Activated CD4-positive, alpha-beta T cell treated with anti-CD3 and anti-CD28 coated beads, Interleukin-2, amount 50 U/mL, for 48 hours (primary cell): ENCODE measurements at places on chromosomes 11 and 22.
A peak's percentile ranks its signal among the peaks of the same experiment; 100 is the strongest.

DNA sequence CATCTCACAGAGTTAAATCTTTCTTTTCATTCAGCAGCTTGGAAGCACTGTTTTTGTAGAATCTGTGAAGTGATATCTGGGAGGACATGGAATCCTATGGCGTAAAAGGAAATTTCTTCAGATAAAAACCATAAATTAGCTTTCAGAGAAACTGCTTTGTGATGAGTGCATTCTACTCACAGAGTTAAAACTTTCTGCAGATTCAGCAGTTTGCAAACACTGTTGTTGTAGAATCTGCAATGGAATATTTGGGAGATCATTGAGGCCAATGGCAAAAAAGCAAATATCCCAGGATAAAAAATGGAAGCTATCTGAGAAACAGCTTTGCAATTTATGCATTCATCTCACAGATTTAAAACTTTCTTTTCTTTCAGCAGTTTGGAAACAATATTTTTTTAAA lies 180.6 kb downstream of the OR4A47 start:
- DNase-seq, result no peak

- DNase-seq, result no peak
Measured at GRCh38 chr11:134065381-134065780, 3.5 kb upstream of the JAM3 start.

GRCh38 chr11:112831969-112832766 lies 129.1 kb upstream of the NCAM1 start:
- DNase-seq, result no peak

DNA sequence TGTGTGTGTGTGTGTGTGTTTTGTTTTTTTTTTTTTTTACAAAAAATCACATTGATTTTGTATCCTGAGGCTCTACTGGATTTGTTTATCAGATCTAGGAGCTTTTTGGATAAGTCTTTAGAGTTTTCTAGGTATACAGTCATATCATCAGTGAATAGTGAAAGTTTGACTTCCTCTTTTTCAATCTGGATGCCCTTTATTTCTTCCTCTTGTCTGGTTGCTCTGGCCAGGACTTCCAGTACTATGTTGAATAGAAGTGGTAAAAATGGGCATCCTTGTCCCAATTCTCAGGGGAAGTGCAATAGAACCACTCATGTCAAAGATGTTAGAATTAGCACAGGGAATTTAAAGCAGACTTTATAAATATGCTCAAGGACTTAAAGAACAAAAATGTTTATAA lies 32.6 kb upstream of the PRDM11 start:
- DNase-seq, result no peak

GRCh38 chr11:65503949-65504673 lies 5.3 kb downstream of the MALAT1 start:
- DNase-seq, result no peak

- DNase-seq, result no peak
Measured at GRCh38 chr11:93623179-93623578, 38.3 kb upstream of the CEP295 start.

- DNase-seq, result no peak
Measured at GRCh38 chr22:37223965-37224551, 11.8 kb upstream of the SSTR3 start.

- DNase-seq, result no peak
Measured at GRCh38 chr11:1750481-1750839, at the start of gene IFITM10. IFITM10 (minus strand) TSS chr11:1750595; CDS start chr11:1750442, 153 bp downstream.

DNA sequence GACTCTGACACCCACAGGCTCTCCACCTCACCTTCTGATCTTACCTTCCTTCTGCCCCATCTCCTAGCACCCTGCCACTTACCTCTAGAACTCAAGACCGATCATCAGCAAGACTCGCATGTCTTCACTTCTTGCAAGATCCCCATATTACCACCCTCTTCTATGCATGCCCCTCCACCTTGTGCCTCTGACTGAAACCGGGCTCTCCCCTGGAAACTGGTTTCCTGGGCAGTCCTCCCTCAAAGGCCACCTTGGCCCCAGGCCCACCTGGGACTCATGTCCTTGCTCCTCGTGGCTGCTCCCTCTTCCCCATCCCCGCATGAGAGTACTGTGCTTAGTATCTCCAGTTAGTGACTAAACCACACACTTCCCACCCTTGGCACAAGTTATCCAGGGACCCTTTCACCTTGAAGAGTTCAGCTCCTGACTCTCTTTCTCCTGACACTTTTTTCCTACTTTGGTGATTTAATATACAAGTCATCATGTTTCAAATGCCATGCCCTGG lies 136.7 kb downstream of the SPATA19 start:
- no peak for DNase-seq

- DNase-seq, result no peak
Measured at GRCh38 chr11:102522312-102523188, 8.0 kb downstream of the MMP7 start.

DNA sequence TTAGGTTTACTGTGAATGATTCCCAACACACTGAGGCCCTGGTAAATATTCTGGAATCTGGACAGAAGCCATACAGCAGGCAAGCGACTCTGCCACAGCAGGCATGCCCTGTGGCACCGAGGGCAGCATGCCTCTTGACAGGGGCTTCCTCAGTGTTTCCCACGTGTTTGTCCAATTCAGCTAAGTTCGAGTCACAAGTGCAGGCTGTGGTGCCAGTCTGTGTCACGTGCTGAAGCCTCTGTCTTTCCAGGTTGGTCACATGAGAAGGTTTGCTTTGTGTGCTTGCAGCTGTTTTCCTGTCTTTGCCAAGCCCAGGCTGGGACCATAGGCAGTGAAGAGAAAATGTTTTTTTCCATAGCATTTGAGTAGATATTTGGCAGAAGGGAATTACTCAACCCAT lies 2.4 kb upstream of the PPFIBP2 start:
- no peak for DNase-seq

GRCh38 chr22:20803696-20804324 lies 29.9 kb downstream of the SERPIND1 start:
- DNase-seq, result peak; percentile 51

GRCh38 chr11:57342702-57343101 lies 4.5 kb downstream of the P2RX3 start:
- no peak for DNase-seq

DNA sequence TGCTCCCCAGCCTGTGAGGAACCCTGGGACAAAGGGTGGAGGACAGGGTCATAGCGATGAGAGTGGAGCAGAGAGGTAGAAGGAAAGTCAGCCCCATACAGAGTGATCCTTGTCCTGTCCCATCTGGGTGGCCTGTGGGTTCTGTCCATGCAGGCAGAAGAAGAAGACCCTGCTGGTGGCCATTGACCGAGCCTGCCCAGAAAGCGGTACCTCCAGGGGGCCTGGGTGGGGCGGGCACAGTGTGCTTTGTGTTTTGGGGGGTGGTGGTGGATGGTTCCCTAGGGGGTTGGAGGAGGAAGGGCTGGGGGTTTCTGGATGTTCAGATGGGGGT lies 7.9 kb downstream of the SIDT2 start:
- DNase-seq, result no peak

DNA sequence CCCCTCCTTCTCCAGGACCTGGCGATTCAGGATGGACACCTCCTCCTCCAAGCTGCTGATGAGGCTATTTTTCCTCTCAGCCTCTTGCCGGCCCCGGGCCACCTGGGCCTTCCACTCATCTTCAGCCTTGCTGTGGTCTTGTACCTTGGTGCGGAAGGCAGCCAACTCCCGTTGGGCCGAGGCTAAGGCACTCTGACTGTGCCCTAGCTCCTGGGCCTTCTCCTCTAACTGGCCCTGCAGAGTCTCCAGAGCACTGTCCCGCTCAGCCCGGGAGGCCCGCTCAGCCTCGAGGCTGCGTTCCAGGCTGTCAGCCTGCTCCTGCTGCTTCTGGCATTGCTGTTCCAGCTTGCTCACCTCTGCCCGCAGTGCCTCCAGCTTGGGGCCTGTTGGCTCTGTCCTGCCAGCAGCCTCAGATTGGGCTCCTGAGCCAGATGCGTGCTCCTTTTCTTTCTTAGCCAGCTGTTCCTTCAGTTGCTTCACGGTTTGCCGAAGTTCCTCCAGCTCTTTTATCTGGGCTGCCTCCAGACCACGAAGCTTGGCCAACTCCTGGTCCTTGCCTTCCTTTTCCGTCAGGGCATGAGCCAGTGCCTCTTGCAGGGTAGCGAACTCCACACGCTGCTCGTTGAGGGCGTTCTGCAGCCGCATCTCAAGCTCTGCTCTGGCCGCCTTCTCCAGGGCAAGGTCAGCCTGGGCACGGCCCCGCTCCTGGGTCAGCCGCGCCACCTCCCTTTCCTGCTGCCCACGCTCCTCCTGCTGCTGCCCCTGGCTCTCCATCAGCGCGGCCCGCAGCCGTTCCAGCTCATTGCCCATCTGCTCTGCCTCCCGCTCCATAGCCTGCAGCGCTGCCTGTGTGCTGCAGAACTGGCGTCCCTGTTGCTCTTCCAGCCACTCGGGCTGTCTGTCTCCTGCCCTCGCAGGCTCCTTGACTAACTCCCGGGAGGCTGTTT lies 15.3 kb downstream of the IL18BP start:
- no peak for DNase-seq

DNA sequence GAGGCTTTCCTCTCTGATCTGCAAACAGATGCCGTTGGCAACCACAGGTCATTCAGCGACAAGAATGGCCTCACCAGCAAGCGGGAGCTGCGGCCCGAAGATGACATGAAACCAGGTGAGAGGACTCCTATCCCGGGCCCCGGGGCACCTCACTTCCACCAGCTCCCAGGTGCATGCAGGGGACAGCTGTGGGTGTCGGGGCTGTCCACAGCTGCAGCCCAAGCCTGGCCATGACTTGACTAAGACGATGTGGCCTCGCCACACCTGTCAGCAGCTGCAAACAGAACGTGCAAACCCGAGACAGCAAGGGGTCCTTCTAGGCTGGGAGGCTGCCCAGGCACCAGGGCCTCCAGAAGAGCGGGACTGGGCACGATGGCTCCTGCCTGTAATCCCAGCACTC lies 3.6 kb downstream of the GAL start:
- DNase-seq, result no peak

DNA sequence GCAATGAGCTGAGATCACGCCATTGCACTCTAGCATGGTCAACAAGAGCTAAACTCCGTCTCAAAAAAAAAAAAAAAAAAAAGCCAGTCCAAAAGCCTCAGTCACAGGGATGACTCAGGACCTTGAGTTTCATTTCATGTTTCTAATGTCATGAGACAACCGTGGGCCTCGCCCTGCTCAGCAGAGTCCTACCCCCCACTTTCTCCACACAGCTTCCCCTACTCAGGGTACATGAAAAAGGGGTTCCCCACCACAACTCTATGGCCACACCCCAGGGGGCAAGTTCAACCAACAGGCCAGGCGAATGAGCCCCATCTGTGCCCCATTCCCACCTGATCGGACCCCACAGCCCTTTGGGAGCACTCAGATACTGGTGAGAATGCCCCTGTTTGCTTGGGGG lies 24.3 kb upstream of the ADA2 start:
- peak; percentile 28 for DNase-seq
